Activated naive CD8-positive, alpha-beta T cell treated with anti-CD3 and anti-CD28 coated beads for 36 hours (primary cell): ENCODE measurements at places on chromosomes 12 and 14.

GRCh38 chr14:54000341-54000811 lies 43.8 kb upstream of the BMP4 start:
- no peak for DNase-seq

DNA sequence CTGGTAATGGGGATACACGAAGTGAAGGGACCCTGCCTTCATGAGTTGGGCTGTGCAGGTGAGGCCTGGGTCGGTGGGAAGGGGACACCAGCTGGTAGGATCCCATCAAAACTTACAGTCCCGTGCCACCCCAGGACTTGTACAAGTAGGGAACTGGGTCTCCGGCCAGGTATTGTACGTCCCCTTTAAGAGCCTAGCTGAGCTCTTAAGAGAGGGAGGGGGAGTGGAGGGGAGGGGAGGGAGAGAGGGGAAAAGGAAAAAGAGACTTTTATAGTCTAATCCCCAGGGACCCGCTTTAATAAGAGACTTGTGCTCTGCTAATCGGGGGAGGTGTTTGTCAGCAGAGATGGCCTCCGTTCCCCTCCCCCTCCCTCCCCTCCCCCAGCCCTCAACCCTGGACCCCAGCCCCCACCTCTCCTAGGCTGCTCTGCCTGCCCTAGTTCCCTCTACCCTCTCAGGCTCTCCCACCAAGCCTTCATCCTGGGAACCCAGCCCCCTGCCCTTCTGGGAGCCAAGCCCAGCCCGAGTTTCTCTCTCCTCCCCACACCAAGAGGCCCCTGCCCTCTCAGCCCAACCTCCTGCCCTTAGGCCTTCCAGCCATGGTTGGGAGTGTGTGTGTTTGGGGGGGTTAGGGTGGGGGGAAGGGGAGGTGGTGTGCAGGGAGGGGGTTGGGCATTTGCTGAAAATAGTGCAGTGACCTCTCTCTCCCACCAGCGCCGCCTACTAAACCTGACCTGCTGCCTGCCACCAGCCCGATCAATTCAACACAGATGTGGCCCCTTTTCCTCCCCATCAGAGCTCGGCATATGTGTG lies 2.6 kb downstream of the GDF11 start:
- no peak for DNase-seq

- DNase-seq: no peak
Measured at GRCh38 chr12:107759410-107759809, 1.5 kb downstream of the PRDM4 start.

GRCh38 chr12:100904270-100904669 lies 109.7 kb downstream of the ANO4 start:
- DNase-seq: no peak

DNA sequence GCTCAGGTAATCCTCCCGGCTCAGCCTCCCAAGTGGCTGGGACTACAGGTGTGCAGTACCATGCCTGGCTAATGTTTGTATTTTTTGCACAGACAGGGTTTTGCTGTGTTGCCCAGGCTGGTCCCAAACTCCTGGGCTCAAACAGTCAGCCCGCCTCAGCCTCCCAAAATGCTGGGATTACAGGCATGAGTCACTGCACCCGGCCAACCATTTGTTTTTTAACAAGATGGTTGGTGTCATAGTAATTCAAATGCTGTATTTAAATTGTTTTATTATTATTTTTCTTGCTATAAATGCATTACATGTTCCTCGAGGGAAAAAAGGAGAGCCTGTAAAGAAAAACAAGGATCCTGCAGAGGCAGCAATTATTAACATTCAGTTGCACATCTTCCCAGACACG lies 83.9 kb downstream of the EP400 start:
- no peak for DNase-seq

GRCh38 chr12:49133590-49133989 lies 2.4 kb upstream of the TUBA1B start:
- no peak for DNase-seq

GRCh38 chr14:60311417-60311816 lies 62.4 kb downstream of the PPM1A start:
- DNase-seq: no peak

GRCh38 chr12:52060498-52061177 lies 9.1 kb upstream of the ATG101 start:
- no peak for DNase-seq

GRCh38 chr12:86634456-86635410 lies 378.5 kb upstream of the MGAT4C start:
- DNase-seq: no peak

GRCh38 chr12:104687823-104688573 lies 231.2 kb downstream of the CHST11 start:
- DNase-seq: peak; percentile 47

GRCh38 chr12:104734541-104735095 lies 223.5 kb downstream of the SLC41A2 start:
- DNase-seq: no peak

DNA sequence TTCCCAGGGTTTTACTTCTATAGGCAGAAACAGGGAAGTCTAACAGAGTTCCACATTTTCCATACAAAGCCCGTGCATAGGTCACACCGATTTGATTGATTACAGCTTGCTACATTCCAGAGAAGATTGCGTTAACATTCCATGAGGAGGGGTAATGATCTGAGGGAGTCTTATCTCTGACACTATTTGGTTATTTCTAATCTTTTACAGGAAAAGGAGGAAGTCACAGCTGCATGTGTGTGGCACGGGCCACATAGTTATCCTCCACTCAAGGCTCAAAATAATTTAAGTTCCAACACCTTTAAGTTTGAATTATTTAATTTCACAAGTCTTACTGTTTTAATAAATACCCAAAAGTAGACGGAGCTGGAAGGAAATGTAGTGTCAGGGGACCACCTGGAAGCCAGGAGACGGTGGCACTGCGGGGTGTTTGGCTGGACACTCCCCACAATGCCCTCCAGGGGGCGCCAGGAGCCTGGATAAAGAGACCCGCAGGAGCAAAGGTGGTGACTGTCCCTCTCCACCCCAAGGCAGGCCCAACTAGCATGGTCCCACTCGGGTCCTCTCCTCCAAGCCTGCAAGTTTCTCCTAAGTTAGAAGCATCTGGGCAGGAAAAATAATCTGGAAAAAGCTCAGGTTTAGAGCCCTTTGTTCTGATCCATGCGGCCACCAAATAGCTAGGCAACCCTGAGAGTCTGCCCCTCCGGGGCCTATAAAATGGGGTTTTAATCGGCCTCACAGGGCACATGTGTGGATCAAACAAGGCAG lies 20.2 kb downstream of the KRT8 start:
- peak; percentile 75 for DNase-seq

GRCh38 chr12:31324116-31324844 lies 1.7 kb downstream of the SINHCAF start:
- peak; percentile 77 for DNase-seq

GRCh38 chr14:91032248-91032647 lies 28.2 kb downstream of the RPS6KA5 start:
- DNase-seq: no peak

- no peak for DNase-seq
Measured at GRCh38 chr12:132246997-132247717, 82.2 kb downstream of the GALNT9 start.

- no peak for DNase-seq
Measured at GRCh38 chr14:33967138-33967537, 16.3 kb upstream of the EGLN3 start.

- DNase-seq: no peak
Measured at GRCh38 chr14:92529903-92530302, 16.3 kb downstream of the RIN3 start.

DNA sequence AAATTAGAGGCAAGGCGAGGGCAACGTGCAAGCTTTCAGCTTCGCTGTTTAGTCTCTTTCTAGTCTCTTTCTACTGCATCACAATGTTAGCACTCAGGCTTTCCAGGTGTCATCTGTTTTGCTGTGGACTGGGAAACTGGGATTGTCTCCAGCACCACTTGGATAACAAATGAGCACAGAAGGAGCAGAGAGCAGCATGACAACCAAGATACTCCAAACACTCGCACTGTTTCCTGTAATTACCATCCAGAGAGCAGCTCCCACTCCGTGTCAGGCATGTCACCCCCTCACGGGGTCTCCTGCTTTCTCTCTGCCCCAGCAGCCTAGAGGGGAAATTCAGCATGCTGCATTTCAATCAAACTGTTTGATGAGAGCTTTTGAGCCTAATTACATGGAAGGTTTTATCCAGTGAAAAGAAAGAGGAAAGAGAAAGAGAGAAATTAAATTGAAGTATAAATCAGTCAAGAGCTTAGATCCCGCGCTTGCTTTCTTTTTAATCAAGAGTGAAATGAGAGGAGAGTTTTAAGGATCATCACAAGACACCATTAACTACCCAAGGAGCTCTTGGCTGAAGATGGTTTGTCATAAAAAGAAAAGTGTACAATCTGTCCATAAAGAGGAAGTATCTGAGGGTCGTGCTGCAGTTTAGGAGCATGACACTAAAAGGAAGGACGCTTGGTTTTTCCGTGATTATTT lies 917.7 kb downstream of the DIO2 start:
- DNase-seq: no peak

DNA sequence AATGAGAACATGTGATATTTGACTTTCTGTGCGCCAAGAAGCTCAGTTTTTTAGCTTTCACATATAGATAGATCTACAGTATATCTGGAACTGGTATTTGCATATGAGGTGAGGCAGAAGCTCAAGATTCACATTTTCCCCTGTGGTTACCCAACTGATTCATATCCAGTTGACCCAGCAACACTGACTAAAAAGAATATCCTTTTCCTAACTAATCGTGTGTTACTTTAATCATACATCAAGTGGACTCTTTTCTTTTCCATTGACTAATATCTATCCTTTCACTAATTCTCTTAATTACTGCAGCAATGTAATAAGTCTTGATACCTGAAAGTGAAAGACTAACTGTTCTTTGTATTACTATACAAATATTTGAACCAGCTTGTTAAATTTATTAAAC lies 236.1 kb downstream of the AEBP2 start:
- DNase-seq: peak; percentile 11

DNA sequence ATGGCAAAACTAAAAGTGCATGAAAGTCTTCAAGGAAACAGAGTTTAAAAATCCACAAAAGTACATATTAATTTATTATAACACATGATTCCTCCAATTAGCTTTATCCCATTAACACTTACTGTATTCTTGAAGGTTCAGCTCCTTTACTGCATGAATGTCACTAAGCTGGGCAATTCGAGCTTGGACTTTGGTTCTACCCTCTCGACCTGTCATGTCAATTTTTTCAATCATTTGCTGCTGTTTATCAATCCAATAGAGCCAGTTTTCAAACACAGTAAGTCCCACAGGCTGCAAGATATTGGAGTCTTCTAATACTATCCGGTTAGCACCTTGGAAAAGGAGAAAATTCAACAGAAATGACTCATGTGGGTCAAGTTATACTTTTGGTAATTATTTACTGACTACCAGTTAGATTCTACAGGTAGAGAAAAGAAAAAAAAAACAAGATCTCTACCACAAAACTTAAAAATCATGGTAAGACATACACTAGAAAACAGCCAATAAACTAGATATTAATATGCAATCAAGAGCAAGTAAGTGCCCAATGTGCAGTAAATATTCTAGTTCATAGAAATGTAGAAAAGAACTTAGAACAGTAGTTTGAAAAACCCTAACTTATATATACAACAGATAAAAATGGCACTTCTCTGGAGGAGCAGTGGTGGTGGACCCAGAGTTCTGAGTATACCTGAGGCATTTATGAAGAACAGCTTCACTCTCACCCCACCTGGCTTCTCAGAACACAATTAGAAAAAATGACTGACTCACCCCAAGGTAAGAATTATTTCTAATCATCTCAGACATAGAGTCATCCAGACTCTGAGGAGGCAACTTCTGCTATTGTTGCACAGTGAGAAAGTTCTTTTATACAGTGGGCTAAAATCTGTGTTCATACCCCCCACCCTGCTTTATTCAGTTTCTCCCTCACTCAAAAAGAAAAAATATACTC lies 67.7 kb downstream of the BCL2L14 start:
- no peak for DNase-seq

DNA sequence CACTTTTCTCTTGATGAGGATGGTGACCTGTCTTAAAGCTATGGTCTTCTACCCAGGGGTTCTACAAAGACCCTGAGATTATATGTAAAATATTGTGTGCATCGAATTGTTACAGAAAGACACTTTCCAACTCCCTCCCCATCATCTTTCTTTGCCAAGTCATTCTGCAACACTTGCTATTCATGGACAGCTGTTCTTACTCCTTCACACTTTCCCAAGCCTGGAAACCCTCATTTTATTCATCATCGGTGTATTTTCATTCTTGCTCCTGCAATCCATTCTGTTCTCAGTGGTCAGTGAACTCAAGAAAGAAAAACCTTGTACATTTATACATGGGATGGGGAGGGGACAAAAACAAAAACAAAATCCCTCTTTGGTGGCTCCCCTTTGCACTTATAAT lies 90.5 kb upstream of the STXBP6 start:
- DNase-seq: no peak

DNA sequence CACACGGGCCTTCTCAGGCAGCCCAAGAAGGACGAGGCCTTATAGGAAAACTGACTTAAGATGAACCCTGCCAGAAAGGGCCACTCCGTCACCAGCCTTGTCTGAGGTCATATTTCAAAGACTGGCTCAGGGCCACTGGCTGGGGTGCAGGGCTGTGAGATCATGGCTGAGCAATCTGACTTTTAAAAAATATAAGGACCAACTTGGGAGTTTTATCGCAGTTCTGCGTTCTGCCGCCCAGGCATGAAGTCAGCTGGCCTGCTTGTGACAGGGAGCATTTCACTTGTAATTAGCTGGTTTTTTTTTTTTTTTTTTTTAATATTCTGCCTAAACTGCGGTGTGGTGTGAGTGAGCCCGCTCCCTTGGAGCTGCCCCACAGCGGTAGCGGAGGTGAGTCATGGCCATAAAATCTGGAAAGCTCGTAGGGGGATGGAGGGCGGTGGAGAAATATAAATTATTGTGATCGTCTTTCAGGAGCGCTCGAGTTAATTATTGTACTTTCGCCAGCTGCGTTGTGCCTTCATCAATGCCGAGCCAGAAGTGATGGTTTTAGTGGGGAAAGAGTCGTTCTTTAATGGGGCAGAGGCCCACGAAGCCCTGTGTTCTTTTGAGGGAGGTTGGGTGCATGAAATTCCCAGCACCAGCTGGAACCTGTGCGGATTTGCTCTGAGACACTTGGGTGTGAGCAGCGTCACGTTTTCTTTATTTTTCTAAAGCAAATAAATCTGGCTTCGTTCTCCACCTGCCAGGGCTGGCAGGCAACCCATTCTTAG lies 231.9 kb downstream of the C12orf75 start:
- no peak for DNase-seq

GRCh38 chr12:130686511-130686991 lies 29.5 kb downstream of the RIMBP2 start:
- no peak for DNase-seq

DNA sequence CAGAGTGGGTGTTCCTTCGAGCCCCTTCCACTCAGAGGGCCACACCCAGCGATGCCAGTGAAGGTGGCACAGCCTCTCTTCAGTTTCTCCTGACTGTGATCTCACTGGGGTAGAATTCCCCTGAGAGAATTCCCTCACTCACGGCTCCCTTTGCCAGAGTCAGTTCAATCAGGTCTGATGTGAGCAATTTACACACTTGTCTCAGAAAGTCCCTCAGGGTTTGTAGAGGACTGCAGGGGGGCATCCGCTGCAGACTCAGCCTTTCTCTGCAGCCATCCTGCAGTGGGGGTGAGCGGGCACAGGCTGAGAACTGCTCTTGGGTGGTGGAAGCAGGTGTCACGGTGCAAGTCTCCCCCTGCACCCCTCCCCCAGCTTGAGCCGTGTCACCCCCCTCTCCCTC lies 205.4 kb upstream of the PRMT8 start:
- no peak for DNase-seq
